H1 (cell line): ENCODE measurements at places on chromosomes 13 and 19.

DNA sequence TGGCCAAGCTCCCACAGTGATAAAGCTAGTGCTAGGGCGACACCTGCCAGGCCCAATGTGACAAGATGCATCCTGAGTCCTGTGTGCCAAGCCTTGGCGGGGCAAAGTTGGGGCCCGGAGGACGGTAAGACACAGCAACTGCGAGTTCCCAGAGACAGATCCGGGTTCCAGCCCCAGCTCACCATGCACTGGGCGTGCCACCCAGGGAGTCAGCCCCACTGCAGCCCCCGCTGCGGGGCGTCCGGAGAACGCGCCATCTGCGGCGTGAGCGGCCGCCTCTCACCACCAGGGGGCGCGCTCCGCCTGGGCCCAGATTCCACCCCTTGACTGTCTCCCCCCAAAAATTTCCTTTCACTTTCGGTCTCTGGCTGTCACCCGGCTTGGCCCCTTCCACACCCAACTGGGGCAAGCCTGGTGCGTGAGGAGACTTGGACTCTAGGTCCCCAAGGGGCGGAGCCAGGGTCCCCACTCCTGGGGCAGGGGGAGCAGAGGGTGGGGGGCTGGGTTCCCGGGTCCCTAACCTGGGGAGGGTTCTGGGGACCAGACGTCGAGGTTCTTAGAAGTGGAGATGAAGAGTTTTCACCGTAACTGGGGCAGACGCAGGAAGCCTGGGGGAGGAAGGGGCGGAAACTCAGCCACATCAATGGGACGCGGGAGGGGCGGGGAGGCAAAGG lies at the start of gene FLT3LG:
TSS of gene FLT3LG (plus strand) at position 348 of the 674 bp plus-strand sequence. CDS start 425 bp downstream, outside the sequence.
- no peak for DNase-seq
- H3K4me3 ChIP-seq: peak within 1 kb of the TSS; percentile 58
- no peaks in the 10 kb centered on the region; the same call in 1 of the 2 replicates for H3K4me1 ChIP-seq
- no peaks in the 10 kb centered on the region; the same call in 1 of the 2 replicates for H3K36me3 ChIP-seq

- H3K36me3 ChIP-seq: no peaks in the 10 kb centered on the region
- no peak for DNase-seq
Observed at GRCh38 chr13:21074546-21074945, 13.2 kb upstream of the LATS2 start.

- H3K36me3 ChIP-seq: no peaks in the 10 kb centered on the region
- H3K4me1 ChIP-seq: no peaks in the 10 kb centered on the region
- no peak for DNase-seq
- no peak overlapping the region for H3K4me3 ChIP-seq
- H3K27me3 ChIP-seq: no peaks in the 10 kb centered on the region
Observed at GRCh38 chr19:56245121-56245740, 27.3 kb upstream of the EDDM13 start.

- H3K4me3 ChIP-seq: no peak overlapping the region
- H3K27ac ChIP-seq: no peak overlapping the region
- DNase-seq: no peak
- H3K4me1 ChIP-seq: no peaks in the 10 kb centered on the region
- no peaks in the 10 kb centered on the region for H3K27me3 ChIP-seq
Observed at GRCh38 chr13:49098771-49099512, 121.2 kb upstream of the MLNR start.

DNA sequence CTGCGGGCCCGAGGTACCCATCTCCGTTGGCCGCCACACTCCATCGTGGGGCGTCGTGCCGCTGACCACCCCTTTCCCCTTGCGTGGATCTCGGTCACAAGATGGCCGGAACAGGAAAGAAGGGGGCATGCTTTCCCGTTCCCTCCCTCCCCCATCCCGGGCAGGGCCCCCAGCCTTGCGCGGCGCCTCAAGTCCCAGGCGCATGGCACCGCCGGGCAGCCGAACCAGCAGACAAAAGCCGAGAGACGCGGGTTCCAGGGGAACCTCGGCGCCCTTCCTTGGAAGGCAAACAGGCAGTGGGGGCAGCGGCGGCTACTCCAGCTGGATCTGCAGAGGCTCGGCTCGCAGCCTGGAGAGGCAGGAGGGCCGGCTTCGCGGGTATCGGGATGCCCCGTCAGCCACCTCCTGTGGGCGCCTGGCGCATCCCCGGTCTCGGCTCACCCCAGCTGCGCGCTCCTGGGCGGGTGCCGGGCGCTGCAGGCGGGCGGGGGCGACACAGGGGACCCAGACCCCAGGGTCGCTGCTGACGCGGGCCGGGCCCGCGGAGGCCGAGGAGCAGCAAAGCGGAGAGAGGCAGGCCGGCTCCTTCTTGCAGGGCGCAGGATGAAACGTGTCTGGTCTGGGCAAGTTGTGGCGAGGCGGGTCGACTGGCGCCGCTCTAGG lies 439 bp downstream of the DZIP1 start:
- peak overlapping the region; percentile 68 for H3K4me3 ChIP-seq
- H3K4me1 ChIP-seq: peaks cover 3% of the 10 kb centered on the region
- H3K27me3 ChIP-seq: no peaks in the 10 kb centered on the region
- no peak overlapping the region for H3K27ac ChIP-seq
- H3K36me3 ChIP-seq: no peaks in the 10 kb centered on the region

DNA sequence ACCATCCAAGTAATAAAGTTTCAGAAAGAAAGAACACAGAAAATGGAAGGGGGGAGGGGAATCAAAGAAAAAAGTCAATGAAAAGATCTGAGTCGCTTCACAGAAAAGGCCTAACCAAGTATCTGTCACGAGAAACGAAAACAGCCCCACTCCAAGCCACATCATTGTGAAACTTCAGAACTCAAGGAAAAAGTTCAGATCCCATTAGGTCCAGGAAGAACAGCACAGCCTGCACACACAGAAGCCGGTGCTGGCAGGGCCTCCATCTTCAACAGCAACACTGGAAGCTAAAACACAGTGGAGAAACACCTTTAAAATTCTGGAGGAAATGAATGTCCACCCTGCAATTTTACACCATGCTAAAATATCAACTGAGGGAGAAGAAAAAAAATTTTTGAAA lies 8.0 kb downstream of the STK24 start:
- H3K27me3 ChIP-seq: no peaks in the 10 kb centered on the region
- peaks cover 29% of the 10 kb centered on the region for H3K4me1 ChIP-seq
- H3K36me3 ChIP-seq: no peaks in the 10 kb centered on the region
- H3K4me3 ChIP-seq: no peak overlapping the region

DNA sequence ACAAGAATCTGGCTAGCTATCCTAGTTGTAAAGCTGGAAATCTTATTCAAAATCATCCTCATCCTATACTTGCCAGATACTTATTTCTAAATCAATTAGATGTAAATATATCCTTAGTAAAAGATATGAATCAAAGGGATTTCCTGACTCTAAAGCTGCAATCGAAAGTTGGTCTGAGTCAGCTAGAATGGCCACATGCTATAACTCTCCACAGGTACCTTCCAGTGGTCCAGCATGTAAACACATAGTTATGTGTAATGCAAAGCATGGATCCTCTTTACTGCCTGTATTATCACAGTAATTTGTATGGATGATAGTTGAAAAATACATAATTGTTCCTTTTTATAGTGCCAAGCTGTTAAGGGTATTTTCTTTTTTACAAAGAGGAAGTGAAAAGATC lies 27.4 kb downstream of the SLITRK6 start:
- no peak for DNase-seq
- H3K4me3 ChIP-seq: no peak overlapping the region
- no peaks in the 10 kb centered on the region for H3K36me3 ChIP-seq
- no peaks in the 10 kb centered on the region for H3K27me3 ChIP-seq
- no peak overlapping the region for H3K27ac ChIP-seq

DNA sequence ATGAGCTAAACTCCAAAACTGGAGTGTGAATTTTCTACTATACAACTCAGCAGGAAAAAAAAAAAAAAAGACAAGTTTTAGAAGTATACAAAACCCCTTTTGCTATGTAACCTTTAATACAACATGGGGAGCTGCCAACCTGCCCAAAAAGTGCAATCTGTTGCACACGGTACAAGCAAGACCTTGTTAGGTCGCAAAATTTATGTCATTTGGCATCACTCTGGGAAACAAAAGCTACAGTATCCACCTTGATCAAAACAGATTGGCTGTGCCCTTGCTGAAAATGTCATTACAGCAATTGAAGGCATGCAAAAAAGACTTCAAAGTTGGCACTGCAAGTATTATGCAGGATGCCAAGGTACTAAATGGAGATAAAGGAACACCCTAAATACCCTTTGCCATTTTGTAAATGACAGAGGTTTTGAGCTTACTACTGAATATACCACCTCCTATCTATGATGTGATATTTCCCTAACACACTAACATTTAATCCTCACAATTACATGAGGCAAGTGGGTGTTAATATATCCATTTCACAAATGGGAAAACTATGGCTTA lies 150.1 kb downstream of the TBC1D4 start:
- no peak overlapping the region for H3K27ac ChIP-seq
- H3K4me3 ChIP-seq: no peak overlapping the region
- no peak for DNase-seq
- H3K36me3 ChIP-seq: peaks cover 8% of the 10 kb centered on the region; the same call in 1 of the 2 replicates
- H3K27me3 ChIP-seq: no peaks in the 10 kb centered on the region

- H3K4me1 ChIP-seq: no peaks in the 10 kb centered on the region
- no peak for DNase-seq
- H3K27ac ChIP-seq: no peak overlapping the region
- no peak overlapping the region for H3K4me3 ChIP-seq
- no peaks in the 10 kb centered on the region for H3K27me3 ChIP-seq
- H3K36me3 ChIP-seq: peaks cover 76% of the 10 kb centered on the region
Observed at GRCh38 chr13:113192279-113192678, 16.2 kb downstream of the PCID2 start.

- no peak for DNase-seq
- no peak overlapping the region for H3K4me3 ChIP-seq
- no peak overlapping the region for H3K27ac ChIP-seq
- H3K27me3 ChIP-seq: no peaks in the 10 kb centered on the region
- H3K4me1 ChIP-seq: no peaks in the 10 kb centered on the region
Observed at GRCh38 chr13:35672611-35673010, 196.1 kb upstream of the MAB21L1 start.

GRCh38 chr13:75583091-75583490 lies 33.5 kb downstream of the UCHL3 start:
- DNase-seq: no peak
- H3K27ac ChIP-seq: no peak overlapping the region
- peaks cover 3% of the 10 kb centered on the region; the same call in 1 of the 2 replicates for H3K36me3 ChIP-seq
- no peak overlapping the region for H3K4me3 ChIP-seq

- H3K4me3 ChIP-seq: no peak overlapping the region
- H3K36me3 ChIP-seq: no peaks in the 10 kb centered on the region
- no peak overlapping the region for H3K27ac ChIP-seq
- no peaks in the 10 kb centered on the region for H3K4me1 ChIP-seq
- DNase-seq: no peak
- H3K27me3 ChIP-seq: no peaks in the 10 kb centered on the region
Observed at GRCh38 chr13:30504081-30504480, 38.3 kb upstream of the HMGB1 start.

- no peak for DNase-seq
- no peaks in the 10 kb centered on the region for H3K36me3 ChIP-seq
- H3K4me1 ChIP-seq: no peaks in the 10 kb centered on the region; the same call in 1 of the 2 replicates
- no peak overlapping the region for H3K4me3 ChIP-seq
- H3K27me3 ChIP-seq: no peaks in the 10 kb centered on the region
Observed at GRCh38 chr13:101140087-101140770, 276.1 kb downstream of the NALCN start.

DNA sequence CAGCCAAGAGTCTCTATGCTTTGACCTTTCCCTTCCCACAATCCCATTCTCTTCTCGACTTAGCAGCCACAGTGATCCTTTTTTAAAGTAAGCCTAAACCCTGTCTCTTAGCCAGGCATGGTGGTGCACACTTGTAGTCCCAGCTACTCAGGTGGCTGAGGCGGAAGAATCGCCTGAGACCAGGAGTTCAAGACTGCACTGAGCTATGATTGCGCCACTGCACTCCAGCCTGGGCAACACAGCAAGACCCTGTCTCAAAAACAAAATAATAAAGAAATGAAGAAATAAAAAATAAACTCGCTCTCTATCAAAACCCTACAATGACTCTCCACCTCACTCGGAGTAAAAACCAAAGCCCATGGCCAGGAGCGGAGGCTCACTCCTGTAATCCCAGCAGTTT lies 14.7 kb downstream of the TEX101 start:
- H3K27ac ChIP-seq: no peak overlapping the region

DNA sequence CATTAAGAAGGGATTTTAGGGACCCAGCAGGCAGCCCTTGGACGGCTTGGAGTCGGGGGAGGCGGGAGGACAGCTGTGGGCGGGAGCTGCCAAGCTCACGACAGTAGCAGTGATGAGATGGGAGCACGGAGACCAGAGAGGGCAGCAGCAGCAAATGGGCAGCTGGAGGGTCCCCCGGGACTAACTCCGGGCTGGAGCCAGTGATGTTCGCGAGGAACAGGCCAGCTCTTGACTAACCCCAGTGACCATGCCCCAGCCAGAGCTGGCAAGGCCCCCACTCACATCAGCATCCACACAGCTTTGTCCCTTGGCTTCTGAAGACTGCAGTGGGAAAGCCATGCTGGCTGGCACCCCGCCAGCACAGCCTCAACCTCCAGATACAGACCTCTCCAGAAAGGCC lies 81.9 kb downstream of the RAB20 start:
- 0 out of 2 replicates have a peak, but pooled peaks cover 2% of the 10 kb centered on the region for H3K4me1 ChIP-seq
- H3K27ac ChIP-seq: no peak overlapping the region; the same call in 1 of the 2 replicates
- no peak overlapping the region for H3K4me3 ChIP-seq
- H3K36me3 ChIP-seq: peaks cover 9% of the 10 kb centered on the region; the same call in 1 of the 2 replicates
- H3K27me3 ChIP-seq: no peaks in the 10 kb centered on the region

- no peak for DNase-seq
- no peaks in the 10 kb centered on the region for H3K27me3 ChIP-seq
- no peaks in the 10 kb centered on the region for H3K36me3 ChIP-seq
- H3K4me3 ChIP-seq: no peak overlapping the region
Observed at GRCh38 chr19:42113641-42114348, 18.5 kb downstream of the POU2F2 start.

- no peaks in the 10 kb centered on the region for H3K27me3 ChIP-seq
- no peak overlapping the region for H3K27ac ChIP-seq
- DNase-seq: no peak
- no peaks in the 10 kb centered on the region for H3K36me3 ChIP-seq
- no peak overlapping the region for H3K4me3 ChIP-seq
Observed at GRCh38 chr13:76693086-76693485, 193.1 kb downstream of the KCTD12 start.

GRCh38 chr13:85527316-85527715 lies 271.9 kb downstream of the SLITRK6 start:
- no peak for DNase-seq
- no peaks in the 10 kb centered on the region for H3K27me3 ChIP-seq
- no peak overlapping the region for H3K27ac ChIP-seq
- no peak overlapping the region for H3K4me3 ChIP-seq
- H3K36me3 ChIP-seq: no peaks in the 10 kb centered on the region
- no peaks in the 10 kb centered on the region for H3K4me1 ChIP-seq

GRCh38 chr13:31742097-31742734 lies 2.9 kb downstream of the RXFP2 start:
- peak; percentile 36 for DNase-seq
- H3K4me1 ChIP-seq: no peaks in the 10 kb centered on the region
- no peaks in the 10 kb centered on the region for H3K36me3 ChIP-seq
- H3K27ac ChIP-seq: no peak overlapping the region

DNA sequence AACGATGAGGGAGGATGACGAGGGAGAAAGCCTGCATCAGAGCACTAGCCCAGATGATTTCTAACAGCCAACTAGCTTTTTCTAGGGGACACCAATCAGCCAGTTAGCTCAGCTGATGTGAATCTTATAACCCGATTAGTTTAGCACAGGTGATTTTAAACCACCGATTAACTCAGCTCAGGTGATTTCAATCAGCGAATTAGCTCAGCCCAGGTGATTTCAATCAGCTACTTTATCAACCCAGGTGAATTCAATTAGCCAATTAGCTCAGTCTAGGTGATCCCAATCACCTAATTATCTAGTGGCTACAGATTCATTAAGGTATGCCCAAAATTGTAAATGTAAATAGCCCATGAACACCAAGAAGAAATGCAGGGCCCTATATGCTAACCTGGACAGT lies 146.9 kb downstream of the ZNF486 start:
- no peaks in the 10 kb centered on the region for H3K36me3 ChIP-seq
- H3K27me3 ChIP-seq: no peaks in the 10 kb centered on the region
- DNase-seq: no peak
- no peak overlapping the region for H3K4me3 ChIP-seq
- no peak overlapping the region for H3K27ac ChIP-seq
